Daoy (cell line): ENCODE measurements at places on chromosomes 16 and 17. TPM values are rescaled to one million over a fixed set of nuclear protein-coding genes. Genes with fewer than 3 reads are reported as not detected.
A peak's percentile ranks its signal among the peaks of the same experiment; 100 is the strongest.

HCRT gene
- total RNA-seq: not detected in 2 replicates

GRCh38 chr17:31095236-31096105 lies 694 bp downstream of the NF1 start:
- DNase-seq: peak; percentile 48

- no peak for DNase-seq
Observed at GRCh38 chr16:24634919-24635318, 94.5 kb upstream of the TNRC6A start.

GRCh38 chr16:73558219-73558618 lies 510.3 kb upstream of the ZFHX3 start:
- no peak for DNase-seq

GRCh38 chr16:50496990-50497389 lies 51.2 kb upstream of the NKD1 start:
- no peak for DNase-seq

C16orf54 gene
- 0.11 TPM in 1 of 2 replicates, not detected in the other for total RNA-seq

DNA sequence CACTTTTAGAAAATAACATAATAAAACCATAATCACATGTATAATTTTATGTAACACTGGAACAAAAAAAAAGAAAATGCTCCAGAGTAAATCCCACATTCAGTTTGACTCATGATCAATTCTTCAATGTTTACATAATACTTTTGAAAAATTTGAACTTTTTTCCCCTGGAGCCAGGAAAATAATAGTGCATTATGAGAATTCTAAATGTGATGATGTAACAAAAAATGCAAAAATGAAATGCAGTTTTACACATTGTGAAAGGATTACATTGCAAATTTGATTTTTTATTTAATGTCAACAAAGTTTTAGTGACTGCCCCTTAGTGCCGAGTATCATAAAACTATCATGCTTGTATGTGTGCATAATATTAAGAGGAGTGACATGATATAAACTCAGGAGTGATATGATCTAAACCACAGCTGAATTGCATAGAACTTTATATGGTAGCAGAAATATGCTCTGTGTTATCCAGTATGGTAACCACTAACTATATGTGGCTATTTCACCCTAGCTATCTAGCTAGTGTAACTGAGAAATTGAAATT lies 238.2 kb downstream of the CDH8 start:
- no peak for DNase-seq

GRCh38 chr16:79250502-79251098 lies 349.9 kb downstream of the MAF start:
- no peak for DNase-seq

DNA sequence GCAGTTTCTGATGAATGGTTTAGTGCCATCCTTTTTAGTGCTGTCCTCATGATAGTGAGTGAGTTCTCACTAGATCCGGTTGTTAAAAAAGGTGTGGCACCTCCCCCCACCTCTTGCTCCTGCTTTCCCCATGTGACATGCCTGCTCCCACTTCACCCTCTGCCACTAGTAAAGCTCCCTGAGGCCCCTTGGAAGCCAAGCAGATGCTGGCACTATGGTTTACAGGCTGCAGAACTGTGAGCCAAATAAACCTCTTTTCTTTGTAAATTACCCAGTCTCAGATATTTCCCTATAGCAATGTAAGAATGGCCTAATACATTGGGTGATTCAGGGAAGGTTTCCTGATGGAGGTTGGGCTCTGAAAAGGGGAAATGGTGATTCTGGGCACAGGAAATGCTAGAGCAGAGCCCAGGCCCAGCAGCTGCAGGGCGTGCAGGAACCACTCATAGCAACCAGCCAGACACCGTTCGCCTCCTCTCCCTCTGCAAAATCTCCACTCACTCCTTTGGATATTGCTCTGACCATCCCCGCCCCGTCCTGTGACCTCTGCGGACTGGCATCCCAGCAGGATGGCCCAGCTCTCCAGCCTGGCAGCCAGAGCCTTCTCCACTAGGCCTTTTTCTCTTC lies 2.6 kb upstream of the ADORA2B start:
- no peak for DNase-seq

TBC1D16 gene
- total RNA-seq: 20.3 and 26.5 TPM in 2 replicates

DNA sequence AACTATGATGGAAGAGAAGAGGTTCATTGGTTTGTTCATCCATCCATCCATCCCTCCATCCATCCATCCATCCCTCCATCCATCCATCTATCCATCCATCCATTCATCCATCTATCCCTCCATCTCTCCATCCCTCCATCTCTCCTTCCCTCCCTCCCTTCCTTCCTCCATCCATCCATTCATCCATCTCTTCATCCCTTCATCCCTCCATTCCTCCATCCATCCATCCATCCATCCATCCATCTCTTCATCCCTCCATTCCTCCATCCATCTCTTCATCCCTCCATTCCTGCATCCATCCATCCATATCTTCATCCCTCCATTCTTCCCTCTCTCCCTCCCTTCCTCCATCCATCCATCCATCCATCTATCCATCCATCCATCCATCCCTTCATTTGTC lies 10.0 kb upstream of the PPL start:
- no peak for DNase-seq

DNA sequence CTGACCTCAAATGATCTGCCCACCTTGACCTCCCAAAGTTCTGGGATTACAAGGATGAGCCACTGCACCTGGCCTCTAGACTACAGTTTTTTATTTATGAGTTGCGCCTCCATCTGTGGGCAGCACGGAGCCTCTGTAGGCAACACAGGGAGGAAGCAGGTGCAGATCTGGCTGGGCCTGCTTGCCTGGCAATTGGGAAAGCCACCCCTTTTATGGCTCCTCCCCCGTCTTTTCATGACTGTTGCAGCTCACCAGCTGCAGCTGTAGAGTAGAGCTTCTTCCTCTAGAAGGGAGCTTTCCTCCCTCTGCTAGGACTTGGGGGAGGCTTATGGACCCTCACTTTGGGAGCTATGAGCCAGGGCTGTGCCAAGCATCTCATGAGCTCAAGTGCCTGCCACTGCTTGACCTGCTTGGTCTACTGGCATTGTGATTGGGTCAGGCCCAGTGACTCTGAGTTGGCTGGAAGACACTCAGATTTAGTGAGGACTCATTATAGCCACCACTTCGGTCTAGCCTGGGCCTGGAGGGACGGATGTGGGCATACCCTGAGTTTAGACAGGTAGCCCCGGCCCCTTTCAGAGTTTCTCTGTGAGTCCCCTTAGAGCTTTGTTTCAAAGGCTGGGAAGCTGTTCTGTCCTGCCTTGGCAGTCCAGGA lies 6.9 kb upstream of the SLC7A6 start:
- no peak for DNase-seq
